ENCODE measurements at places on chromosomes 12 and 14.

DNA sequence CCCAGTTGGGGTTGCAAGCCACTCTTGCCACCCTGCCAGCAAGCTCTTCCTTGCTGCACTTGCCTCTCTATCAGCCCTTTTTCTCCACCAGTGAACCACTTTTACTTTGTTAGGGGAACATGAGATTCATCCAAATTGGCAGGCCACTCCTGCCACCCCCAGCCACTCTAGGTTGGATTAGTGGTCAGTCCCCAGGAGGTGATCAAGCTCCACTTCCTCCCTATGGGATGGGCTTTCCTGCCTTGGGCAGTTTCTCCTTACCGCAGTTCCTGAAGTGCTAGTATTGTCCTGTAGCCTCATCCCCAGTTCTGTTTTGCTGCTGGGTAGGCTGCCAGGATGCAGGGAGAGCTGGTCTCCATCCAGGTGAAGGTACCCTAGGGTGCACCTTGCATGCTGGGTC is 104.5 kb downstream of the ALG10 start:
- DNase-seq, result no peak

GRCh38 chr14:105496831-105497591 is 6.0 kb downstream of the TEDC1 start:
- DNase-seq, result no peak

GRCh38 chr14:37143475-37143874 is 28.9 kb downstream of the SLC25A21 start:
- DNase-seq, result no peak

DNA sequence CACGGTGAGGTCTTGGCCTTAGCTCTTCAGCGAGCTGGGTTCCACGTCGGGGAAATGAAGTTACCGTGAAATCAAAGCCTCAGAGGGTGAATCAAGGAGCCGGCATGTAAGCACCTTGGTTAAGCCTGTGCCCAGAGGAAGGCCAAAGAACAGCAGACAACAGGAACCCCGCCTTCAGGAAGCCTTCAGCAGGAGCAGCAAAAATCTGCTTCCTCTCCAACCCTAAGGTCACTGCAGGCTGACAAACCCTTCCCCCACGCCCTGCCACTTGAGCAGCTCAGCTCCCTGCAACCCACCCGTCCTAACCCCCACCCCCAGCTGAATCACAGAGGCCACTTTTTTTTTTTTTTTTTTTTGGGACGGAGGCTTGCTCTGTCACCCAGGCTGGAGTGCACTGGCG is 72.9 kb upstream of the LTA4H start:
- DNase-seq, result no peak

DNA sequence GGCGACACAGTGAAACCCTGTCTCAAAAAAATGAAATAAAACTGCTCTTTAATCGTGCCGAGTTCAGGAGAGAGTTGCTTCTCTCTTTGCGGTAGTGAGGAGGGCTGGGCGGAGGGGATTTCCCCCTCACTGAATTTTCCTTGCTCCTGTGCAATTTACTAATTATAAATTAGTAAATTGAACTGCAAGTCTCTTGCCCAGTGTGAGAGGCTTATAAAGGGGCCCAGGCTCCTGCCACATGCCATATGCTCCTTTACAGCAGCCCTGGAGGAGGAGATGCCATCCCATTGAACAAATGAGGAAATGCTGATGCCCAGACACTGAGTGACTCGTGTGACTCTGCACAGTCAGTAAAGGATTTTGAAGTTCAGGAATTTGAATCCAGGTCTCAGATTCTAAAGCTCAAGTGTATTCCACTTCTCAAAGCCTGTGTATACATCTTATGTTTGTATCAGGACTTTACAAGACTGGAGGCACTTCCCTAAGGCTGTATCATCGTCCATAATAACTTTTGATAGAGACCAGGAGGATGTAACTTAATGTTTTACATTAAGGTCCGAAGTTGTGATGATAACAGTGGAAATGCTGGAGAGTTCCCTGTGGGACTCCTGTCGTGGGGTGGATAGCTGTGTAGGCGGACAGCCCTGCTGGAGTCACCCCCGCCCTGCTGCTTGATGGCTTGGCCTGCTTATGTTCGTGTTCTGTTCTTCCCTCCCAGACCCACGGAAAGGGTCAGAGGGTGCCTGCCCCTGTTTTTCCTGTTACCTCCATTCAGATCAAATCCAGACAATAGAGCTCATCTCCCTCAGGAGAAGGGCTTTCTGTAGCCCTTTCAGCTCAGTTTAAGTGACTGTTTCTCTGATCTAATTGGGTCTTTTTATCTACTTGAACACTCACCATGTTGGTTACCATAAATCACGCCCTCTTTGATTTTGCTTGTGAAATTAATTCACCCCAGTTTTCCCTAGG is 13.9 kb downstream of the PELI2 start:
- no peak for DNase-seq

DNA sequence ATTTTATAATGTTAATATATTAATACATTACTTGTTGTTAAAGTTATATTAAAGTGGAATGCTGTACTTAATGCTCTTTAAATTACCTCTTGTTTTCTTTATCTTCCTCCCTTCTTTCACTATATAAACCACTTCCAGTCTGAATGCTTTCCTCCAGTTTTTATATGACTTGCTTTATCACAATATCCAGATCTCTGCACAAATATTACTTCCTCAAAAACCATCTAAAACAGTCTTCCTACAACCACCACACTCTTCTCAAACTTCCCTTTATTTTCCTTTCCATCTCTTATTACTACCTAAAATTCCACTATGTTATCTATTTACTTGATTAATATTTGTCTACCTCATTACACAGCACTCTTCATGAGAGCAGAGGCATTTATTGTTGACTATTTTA is 956.6 kb downstream of the LRFN5 start:
- no peak for DNase-seq

DNA sequence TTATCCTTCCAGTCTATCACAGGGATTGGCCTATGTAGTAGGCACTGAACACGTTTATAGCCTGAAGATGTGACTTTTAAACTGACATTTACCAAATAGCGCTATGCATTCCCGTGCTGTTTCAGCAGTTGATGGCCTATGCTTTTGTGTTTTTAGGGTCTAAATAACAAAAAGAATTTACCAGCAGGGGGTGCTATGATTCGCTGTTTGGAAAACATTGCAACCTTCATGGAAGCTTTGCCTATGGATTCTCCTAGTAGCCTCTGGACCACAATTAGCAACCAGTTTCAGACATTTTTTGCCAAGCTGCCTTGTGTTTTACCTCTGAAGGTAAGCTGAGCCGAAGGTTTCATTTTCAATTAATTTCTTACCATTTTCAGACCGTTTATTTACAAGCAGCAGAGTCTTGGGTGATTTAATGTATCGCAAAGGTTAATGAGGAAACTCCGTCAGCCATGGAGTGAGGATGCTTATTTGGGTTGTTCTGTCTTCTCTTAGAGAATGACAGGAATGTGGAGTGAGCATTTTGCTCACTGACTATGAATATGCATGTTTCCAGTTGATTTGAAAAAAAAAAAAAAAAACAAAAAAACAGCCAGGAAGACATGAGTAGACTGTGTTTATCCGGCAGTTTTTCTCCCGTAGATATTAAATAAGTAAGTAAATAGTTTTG is 133.1 kb downstream of the PRIMA1 start:
- peak; percentile 81 for DNase-seq

- no peak for DNase-seq
These were observed 86.9 kb upstream of the STXBP6 start for GRCh38 chr14:25136811-25137210.

- no peak for DNase-seq
These were observed 26.1 kb downstream of the NCOR2 start for GRCh38 chr12:124541322-124541721.

GRCh38 chr12:8089716-8090115 is 7.6 kb downstream of the NECAP1 start:
- DNase-seq, result no peak

GRCh38 chr12:51683763-51684357 is 92.8 kb downstream of the SCN8A start:
- DNase-seq, result peak; percentile 28

- no peak for DNase-seq
These were observed 19.5 kb downstream of the PSMC1 start for GRCh38 chr14:90275820-90276219.

GRCh38 chr12:98572010-98572409 is 21.5 kb upstream of the SLC25A3 start:
- no peak for DNase-seq

DNA sequence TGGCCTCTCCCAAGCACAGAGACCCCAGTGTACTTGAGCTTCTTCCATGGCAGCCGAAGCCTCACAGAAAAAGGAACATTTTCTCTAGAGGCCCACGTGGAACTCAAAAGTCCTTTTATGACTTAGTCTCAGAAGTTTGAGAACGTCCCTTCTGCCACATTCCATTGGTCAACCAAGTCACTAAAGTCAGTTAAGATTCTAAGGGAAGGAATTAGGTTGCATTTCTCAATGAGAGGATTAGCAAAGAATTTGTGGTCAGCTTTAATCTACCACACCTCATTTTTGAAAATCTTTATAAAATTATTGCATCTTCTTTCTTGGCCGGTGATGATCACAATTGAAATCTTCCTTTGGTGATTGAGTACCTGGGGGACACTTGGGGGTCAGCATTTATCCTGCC is 279.9 kb upstream of the TBX3 start:
- DNase-seq, result no peak

GRCh38 chr12:7642876-7643309 is 22.8 kb downstream of the APOBEC1 start:
- DNase-seq, result no peak

GRCh38 chr12:103331643-103332042 is 164.1 kb downstream of the C12orf42 start:
- no peak for DNase-seq

GRCh38 chr12:45304514-45305178 is 88.8 kb downstream of the ANO6 start:
- DNase-seq, result no peak

DNA sequence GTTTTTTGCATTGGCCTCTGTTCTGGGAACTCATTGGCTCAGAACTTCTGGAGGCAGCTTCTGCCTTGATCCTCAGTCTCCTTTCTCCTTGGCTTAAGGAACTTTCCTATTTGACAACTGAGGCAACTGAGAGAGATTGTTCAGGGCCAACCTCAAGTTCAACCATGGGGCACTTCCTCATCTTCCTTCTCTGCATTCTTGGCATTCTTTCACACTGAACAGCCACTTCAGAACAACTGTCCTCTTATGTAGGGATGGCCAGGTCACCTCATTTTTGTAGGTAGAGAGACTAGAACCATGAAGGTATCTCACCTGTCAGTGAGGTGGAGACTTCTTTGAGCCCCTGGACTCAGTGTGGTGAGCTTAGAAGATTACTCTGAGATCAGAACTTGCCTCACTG is 63.0 kb upstream of the NRXN3 start:
- DNase-seq, result no peak

GRCh38 chr14:82447586-82447985 is 913.9 kb upstream of the SEL1L start:
- DNase-seq, result no peak

DNA sequence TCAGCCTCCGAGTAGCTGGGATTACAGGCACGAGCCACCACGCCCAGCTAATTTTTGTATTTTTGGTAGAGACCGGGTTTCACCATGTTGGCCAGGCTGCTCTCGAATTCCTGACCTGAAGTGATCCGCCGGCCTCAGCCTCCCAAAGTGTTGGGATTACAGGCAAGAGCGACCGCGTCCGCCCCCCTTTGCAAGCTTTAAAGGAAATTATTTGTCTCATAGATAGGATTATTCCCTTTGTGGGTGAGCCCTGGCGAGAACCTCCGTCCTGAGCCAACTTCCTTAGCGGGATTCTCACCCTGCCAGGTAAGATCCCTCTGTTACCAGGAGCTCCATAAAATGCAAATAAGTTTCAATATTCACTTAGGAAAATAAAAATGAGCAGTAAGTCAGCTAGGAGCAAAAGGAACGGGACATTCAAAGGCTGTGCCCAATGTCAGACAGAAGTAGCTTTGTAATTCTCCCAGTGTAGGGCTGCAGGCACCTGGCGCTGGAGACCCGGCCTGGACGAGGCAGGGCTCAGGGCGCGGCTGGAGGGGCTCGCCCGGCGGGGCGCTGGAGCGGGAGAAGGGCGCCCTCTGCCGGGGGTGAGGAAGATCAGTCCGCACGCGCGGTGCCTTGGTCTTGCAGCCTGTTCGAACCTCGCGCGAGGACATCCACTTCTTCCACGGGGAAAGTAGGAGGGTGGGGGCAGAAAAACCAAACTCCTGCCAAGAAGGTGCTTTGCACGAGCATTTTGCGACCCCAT is 47.2 kb upstream of the PLXNC1 start:
- peak; percentile 71 for DNase-seq

- no peak for DNase-seq
These were observed 1123.0 kb downstream of the VRK1 start for GRCh38 chr14:97920201-97920600.

- no peak for DNase-seq
These were observed 70.8 kb downstream of the WDR20 start for GRCh38 chr14:102210421-102211042.

DNA sequence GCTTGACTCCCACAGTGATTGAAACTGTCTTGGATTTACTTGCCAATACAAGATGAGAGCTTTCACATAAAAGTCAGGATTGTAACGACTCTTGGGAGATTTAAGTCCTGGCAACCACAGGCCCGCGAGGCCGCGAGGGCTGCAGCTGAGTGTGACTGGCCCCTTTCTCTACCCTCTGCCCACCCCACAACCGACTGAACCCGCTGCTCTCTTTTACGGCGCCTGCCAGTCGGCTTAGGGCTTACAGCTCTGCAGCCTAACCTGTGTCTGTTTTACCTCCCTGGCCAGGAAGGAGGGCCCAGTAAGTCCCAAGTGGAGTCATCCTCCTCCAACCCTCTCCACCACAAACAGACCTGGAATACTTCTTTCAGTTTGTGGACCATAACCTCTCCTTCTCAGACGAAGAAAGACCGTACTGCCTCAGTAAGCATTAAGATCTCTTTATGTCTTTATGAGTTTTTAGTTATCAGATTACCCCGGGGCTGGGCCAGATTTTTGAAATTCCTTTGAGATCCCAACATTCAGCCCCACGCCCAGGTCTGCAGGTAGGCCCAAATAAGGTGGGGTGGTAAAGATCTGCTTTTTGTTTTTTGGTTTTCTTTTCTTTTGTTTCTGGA is 12.6 kb upstream of the TIGAR start:
- no peak for DNase-seq

- DNase-seq, result no peak
These were observed 44.6 kb upstream of the PPP4R3A start for GRCh38 chr14:91554535-91555332.

GRCh38 chr12:100251917-100252316 is 15.0 kb downstream of the DEPDC4 start:
- no peak for DNase-seq

DNA sequence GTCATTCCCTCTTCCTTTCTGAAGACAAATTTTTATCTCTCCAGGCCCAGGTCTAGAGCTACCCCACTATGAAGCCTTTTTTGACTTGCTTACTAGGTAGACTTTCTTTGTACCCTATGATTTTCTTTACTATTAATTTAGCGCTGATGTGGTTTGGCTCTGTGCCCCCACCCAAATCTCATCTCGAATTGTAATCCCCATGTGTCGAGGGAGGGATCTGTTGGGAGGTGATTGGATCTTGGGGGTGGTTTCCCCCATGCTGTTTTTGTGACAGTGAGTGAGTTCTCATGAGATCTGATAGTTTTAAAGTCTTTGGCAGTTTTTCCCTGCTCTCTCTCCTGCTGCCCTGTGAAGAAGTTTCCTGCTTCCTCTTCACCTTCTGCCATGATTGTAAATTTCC is 118.1 kb downstream of the SLC38A1 start:
- DNase-seq, result no peak
